Forelimb muscle (tissue), 1 donor: ENCODE measurements at places on chromosomes 13 and 19.

GRCh38 chr19:38470788-38471480, 37.4 kb downstream of the RYR1 start:
- no peak for DNase-seq

DNA sequence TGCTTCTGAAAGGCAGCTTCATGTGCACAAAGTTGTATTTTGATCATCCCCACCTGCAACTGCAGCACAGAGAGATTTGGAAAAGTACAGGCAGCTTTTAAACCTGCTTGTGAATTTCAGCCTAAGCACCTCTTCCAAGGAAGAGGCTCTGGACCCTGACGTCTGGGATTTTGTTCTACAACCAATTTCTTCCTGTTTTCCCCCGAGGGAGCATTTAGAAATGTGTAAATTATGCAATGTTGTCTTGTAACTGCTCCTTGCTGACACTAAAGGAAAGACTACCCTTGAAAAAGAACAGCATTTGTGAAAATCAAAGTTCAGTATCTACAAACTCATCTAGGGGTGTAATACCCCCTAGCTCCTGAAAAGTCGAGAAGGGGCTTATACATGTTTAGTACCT, 15.4 kb downstream of the MED26 start:
- no peak for DNase-seq

- DNase-seq: no peak
Observed at GRCh38 chr13:42967660-42968059, 24.4 kb downstream of the EPSTI1 start.

DNA sequence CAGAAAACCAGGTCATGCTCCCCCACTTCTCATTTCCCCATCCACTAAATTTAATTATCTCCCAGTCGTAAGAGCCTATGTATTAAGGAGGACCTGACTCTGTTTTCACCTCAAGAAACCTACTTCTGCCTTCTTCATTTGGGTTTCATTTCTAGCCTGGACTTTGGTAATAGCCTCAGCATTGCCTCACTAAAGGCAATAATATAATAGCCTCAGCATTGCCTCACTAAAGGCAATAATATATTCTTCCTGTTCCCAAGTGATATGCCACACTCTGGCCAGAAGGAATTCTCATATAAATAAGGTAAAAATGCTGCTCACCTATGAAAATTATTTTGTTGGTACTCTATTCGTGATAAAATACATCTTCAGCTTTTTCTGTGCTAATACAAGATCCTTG, 993.9 kb downstream of the EFNB2 start:
- DNase-seq: no peak

GRCh38 chr19:19711934-19712828, 20.7 kb downstream of the ZNF14 start:
- no peak for DNase-seq

DNA sequence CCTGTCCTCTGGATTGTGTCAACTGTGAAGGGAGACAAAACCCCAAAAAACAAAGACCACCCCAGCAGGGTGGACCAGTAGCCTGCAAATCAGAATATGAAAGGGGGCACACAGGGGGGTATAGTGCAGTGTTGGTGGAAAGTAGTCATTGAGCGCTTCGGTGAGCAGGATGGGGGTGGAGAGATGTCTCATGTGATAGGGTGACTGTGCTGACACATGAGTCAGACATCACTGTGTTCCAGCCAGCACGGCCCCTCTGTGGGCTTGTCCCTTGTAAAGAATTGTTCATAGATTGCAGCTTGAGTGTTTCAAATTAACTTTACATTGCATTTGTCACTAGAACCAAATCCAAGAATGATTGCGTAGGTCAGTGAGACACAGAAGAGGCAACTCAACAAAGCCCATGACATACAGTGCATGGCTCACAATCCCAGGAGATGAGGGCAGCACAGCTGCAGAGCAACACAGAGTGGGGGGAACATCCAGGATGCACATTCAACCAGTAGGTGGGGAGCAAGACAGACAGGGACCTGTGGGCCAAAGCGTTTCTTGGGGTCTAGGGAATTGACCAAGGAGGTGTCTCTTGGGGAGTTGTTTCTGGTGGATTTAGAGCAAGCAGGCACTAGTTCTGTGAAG, 7.5 kb downstream of the ZNF440 start:
- no peak for DNase-seq

DNA sequence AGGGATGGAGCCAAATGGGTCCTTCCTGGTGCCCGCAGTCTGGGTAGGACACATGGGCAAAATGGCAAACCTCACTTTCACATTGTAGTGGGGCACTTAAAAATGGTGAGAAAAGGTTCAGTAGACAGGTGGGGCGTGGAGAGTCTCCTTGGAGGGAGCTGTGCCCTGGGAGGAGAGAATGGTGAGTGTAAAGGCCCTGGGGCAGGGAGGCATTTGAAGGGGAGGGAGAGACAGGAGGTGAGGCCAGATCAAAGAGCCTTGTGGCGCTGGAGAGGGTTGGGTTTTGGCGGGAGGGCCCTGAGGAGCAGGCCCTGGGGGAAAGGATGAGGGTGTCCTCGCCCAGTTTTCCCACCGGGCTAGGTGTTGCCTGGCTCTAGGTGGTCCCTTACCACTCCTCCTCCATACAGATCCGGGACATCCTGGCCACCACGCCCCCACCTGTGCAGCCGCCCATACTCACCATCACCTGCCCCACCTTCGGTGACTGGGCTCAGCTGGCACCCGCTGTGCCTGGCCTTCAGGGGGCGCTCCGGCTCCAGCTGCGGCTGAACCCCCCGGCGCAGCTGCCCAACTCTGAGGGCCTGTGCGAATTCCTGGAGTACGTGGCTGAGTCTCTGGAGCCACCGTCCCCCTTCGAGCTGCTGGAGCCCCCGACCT, 6.3 kb downstream of the MAP1S start:
- no peak for DNase-seq

DNA sequence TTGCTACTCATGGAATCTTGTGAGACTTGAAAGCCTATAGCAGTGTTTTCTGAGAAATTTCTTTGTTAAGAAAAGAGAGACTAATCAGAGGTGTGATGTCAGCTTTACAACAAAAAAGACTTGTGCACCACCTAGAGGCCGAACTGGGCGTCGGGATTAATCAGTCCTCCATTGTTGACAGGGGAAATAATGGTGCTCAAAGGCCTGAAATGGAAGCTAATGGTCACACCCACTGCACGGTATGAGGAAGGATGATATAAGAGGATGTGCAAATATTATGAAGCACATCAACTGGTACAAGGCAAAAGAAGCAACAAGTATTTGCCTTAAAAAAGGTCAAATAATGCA, 480.2 kb upstream of the MIR17HG start:
- no peak for DNase-seq

DNA sequence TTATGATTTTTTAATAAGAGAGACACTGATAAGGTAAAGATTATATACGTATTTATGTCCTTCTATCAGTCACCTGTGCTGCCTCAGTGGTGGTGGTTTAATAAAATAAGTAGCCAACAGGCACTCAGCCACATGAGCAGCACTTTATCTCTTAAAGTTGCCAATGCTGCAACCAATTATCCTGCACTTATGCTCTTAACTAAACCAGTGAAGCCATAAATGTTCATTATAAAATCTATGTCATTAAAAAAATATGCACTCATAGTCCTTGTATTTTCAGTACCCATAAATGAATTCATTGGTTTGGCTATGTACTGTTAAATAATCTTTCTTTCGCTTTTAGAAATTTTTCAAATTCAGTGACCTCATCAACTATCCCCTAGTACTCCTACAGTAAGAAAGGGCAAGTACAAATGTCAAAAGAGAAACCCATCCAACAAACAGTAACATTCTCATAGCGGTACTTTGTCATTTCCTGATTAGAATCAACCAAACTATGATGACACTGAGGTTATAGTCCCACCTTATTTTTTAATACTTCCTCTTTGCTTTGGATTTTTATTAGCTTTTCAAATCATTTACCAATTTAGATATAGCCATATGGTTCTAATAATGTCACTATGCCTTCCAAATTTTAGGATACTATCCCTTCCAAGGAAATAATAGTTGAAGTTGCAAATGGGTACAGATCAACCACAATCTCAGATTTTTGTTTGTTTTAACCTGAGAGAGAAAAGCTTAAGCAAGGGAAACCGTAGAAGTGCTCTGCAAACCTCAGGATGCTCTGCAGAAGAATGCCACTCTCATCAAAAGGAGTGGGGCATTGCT, 190.9 kb downstream of the KLF12 start:
- no peak for DNase-seq

DNA sequence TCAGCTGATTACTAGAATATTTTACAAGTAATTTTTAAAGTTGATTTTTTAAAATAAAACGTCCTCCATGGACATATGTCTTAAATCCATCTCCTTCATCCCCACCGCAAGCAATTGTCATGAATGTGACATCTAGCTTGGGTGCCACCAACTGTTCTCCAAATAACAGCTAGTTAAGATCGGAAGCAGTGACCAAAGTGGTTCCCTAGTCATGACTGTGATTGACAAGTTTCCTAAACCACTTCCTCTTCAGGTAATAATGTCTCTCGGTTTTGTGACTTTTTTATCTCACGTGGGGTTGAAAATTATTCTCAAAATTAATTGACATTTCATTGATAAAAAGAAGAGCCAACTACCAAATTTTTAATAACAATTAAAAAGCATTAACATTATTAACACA, 135.3 kb upstream of the MIR17HG start:
- no peak for DNase-seq

GRCh38 chr13:43580280-43580679, 206.5 kb downstream of the ENOX1 start:
- DNase-seq: no peak

GRCh38 chr13:78398743-78399410, 204.5 kb downstream of the POU4F1 start:
- no peak for DNase-seq
